ENCODE measurements at places on chromosomes 3 and 15.

DNA sequence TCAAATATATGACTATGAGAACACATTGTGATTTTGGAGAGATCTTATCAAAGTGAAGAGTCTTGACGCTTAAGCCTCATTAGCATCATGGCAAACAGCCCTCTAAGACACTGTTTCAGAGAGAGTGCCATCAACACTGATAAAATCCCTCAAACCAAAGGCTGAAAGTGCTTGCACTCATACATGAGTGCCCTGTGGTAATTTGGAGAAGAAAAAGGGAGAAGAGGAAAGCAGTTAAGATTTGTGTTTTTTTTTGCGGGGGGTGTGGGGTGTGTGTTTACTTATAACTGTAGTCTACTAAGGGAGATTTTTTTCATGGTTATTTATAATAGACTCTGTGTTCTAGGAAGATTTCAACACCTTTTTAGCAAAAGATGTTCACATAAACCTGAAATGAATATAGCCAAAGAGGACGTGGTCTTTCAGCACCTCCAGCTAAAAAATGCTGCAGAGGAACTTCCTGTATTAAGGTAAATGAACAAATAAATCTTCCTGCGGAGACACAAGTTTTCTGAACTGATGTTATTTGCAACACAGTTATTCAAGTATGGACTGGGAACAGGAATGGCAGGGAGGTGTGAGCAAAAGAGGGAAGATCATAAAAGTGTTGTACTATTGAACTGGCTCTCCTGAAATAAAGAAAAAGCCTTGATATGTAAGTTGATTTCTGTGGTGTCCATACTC is 81.9 kb upstream of the TGFBR2 start:
- DNase-seq = no peak

DNA sequence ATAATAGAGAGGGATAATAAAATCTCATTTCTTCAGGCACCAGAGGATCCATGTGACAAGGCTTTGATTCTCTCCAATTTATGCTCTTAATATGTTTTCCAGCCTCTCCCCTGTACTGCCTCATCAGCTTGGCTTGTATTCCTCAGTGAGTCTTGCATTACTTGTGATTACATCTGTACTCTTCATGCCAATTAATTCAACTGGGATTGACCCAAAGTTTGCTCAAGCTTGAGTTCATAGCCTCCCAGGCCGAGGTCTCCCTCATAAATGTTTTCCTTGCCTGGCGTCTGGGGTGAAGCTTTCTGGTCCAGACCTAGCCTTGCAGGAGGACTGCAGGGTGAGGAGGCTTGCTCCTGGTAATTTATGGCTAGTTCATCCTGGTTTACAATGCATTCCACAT is 146.9 kb downstream of the CHST2 start:
- DNase-seq = no peak

DNA sequence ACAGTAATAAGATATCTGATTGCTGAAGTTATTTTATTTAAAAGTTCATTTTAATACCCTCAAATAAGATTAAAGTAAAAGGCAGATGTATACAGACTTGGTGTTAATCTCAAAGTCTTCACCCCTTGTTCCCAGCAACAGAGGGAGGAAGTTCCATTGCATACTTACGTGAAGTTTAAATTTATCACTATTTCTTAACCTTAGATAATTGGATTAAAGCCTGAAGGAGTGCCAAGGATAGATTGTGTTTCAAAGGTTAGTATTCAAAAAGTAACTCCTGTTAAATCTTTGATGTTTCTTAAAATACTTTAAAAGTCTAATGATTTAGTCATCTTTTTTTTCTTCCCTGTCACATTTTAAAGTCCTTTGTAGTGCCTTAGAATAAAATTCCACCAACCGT is 39.3 kb downstream of the ATP1B3 start:
- no peak for DNase-seq

GRCh38 chr3:133595341-133595740 is 21.9 kb downstream of the CDV3 start:
- no peak for DNase-seq

GRCh38 chr3:50089609-50089945 is 858 bp downstream of the RBM5 start:
- DNase-seq = no peak

DNA sequence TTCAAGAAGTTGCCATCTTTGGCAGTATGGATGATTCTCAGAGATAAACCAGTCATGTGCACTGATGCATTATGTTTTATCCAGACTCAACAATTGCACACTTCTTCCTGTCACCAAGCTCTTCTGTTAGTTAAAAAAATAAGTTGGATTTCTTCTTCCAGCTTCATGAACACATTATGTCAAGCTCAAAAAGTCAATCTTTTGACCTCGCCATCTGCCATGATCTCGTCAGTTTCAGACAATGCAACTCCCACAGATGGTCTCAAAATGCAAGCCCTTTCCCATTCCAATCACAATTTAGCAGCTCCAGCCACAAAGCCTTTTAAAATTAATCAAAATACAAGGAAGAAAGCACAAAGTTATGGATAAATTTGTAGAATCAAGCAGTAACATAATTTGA is 42.8 kb downstream of the TFDP2 start:
- no peak for DNase-seq

DNA sequence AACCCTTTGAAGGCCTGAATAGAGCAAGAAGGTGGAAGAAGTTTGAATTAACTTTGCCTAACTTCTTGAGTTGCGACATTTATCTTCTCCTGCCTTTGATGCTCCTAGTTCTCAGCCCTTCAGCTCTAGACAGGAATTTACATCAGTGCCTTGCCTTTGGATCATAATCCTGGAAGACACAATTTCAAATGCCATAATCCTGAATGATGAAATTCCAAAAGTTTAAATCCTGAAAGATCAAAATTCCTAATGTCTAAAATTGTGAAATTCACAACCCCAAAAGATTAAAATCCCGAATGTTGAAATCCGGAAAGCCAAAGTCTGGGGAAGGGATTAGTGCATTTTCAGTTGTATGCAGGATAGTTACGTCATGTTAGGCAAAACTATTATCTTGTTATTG is 166.6 kb upstream of the PDZRN3 start:
- no peak for DNase-seq

GRCh38 chr3:66138336-66139313 is 82.2 kb upstream of the SLC25A26 start:
- DNase-seq = no peak

DNA sequence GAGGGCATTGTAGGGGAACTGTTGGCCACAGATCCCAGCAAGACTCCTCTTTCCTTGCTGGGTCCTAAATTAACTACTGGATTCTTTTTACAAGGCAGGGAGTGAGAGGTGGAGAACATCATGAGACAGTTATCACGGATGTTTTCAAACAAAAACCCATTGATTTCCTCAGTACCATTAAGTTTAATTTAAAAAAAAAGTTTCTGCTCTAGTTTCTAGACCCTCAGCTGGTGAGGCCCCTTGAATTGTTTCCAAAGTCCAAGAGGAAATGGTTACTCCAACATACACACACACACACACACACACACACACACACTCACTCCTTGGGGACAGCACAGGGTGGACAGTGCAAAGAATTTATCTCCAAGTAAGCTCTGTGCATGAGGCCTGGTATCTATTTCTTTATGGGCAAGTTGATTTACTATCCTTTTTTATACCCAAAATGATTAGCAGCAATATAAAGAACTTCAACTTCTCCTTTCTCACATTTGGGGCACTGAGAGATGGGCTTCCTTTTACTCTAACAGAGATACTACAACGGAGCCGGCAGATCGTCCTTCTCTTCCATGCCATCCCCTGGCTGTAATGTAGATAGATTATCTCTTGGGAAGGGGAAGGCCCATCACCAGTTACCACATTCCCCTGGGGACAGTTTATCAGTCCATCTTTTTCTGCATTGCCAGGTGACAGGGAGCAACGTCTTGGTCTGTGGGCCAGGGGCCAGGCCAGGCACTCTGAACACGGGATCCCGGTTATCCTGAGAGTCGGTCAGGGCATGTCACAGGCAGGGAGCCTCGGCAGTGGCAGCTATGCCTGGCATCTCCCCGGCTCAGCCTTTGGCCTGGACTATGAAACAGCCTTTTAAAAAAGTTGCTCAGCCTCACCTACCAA is 54.7 kb downstream of the CORO2B start:
- no peak for DNase-seq

DNA sequence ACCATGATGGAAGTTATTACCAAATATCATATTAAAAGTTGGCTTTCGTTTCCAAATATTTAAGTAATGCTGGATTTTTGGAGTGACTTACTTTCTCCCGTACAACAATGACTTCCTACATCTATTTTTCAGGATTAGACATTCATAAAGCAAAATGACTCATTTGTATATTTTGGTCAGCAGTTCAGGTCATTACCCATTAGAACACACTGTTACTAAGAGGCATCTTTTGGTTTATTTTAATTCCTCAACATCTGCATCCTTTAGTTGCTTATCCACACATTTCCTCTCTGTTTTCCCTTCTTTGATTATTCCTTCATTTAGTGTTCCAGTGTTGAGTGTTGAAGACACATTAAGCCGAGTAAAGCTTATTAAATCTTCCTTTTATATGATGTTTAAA is 348.2 kb downstream of the NAALADL2 start:
- no peak for DNase-seq

DNA sequence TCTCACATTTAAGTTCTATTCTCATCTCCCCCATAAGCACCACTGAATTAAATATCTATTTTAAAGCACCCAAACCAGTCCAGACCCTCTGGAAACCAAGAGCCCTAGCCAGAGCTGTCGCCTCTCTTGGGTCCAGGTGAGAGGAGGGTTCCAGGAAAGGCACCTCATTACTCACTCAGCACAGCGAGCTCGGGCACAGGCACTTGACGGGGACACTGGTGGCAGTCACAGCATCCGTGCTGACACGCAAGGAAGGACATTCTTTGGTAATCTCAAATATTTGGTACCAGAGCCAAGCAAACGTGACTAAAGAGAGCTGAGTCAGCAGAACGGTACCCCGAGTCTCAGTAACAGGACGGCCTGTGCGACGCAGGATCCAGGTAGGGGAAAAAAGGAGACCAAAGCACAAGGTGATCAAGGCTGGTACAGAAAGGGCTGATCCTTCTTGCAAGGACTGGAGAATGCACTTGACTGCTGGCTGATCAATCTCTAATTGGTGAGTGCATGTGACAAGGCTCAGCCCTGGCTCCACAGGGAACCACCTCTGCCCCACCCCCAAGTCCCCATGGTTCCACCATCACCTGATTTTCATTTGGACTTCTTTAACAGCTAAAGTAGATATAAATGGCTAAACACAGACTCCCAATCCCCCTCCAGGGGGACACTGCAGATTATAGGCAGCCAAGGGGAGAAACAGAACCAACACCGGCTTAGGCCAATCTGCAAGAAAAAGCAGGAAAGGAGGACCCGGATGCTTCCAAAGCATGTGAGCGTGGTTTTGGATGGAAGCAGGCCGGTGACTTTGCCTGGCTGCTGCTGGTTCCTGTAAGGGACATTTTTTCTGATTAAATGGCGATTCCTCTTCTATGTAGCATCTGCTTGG is 61.4 kb downstream of the CHCHD6 start:
- DNase-seq = no peak

- peak; percentile 52 for DNase-seq
Observed at GRCh38 chr3:134308350-134308891, 57.8 kb upstream of the RYK start.

DNA sequence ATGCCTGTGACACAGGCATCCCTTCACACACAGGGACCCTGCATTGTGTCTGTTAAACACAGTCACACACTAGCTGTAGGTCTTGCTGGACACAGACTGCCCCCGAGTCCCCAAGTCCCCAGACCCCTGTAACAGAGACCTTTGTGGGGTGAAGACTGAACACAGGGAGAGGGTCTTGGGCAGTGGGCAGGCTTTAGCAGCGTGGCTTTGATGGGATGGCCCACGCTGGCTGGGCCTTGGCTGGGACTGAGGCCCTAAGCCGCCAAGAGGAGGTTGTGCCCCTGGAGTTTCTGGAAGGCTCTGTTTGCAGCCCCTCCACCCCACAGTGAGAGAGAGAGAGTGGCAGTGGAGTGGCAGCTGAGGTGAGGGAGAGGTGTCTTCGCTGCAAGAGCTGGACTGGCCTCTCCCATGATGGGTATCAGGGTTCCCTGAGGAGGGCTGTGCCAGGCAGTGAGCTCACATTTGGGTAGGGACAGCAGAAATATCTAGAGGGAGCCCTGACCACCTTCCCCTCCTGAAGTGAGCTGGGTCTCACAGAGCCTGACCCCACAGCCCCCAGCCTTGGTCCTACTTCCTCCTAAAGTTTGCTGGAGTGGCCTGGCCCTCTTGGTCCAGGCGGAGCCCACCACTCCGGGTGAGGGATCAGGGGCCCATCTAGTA is 635 bp upstream of the VILL start:
- DNase-seq = no peak

- DNase-seq = no peak
Observed at GRCh38 chr3:41519746-41520145, 320.4 kb downstream of the CTNNB1 start.

DNA sequence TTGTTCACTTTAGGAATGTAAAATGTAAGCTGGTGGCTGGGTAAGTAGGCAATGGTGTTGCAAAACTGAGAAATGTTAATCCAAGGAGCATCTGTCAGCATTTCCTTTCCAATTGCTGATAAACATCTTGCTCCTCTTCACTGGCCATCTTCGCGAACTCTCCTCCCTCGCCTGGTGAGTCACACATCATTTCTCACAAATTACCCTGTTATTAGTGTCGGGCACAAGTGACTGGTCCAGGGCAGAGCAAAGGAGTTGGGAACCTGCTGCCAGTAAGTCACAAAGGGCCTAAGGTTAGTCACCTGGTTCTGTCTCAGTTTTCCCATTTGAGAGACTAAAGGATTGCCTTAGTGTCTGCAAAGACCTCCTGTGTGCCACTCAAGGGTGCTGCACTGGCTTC is 13.0 kb downstream of the CERS3 start:
- DNase-seq = no peak

DNA sequence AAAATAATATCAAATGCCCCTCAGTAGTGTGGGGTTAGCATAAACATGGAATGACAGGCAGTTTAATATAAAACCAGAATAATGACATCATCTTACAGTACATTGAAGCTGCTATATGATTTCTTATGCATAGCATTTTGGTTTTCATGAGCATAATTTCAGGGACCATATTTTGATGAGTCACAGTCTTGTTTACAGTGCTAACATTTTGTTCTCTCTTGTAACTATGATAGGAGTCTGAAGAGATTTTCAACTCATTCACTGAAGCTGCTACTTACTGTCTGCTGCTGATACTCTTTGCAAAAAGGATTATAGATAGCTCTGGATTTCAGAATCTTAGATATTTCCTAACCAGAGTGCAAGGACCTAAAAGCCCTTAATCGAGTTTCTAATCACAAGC is 92.6 kb upstream of the CCDC54 start:
- DNase-seq = no peak

DNA sequence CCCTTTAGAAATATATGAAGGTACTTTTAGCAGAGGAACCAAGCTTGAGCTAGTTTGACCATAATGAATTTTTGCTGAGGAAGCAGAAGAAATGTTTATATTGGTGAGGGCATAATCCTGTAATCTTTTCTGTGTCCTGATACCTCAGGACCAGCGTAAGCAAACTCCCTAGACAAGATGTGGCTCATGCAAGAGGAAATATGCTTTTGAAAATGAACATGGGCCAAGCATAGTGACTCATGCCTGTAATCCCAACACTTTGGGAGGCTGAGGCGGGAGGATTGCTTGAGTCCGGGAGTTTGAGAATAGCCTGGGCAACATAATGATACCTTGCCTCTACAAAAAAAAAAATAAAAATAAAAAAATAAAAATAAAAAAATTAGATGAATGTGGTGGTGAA is 78.5 kb downstream of the PPARG start:
- no peak for DNase-seq
